Pulmonary artery endothelial cell (primary cell): ENCODE measurements at places on chromosomes 1 and 21. TPM values are rescaled to one million over a fixed set of nuclear protein-coding genes. Genes with fewer than 3 reads are reported as not detected.

GRCh38 chr21:39386194-39386593 is 37.3 kb upstream of the HMGN1 start:
- no peak for DNase-seq

DNA sequence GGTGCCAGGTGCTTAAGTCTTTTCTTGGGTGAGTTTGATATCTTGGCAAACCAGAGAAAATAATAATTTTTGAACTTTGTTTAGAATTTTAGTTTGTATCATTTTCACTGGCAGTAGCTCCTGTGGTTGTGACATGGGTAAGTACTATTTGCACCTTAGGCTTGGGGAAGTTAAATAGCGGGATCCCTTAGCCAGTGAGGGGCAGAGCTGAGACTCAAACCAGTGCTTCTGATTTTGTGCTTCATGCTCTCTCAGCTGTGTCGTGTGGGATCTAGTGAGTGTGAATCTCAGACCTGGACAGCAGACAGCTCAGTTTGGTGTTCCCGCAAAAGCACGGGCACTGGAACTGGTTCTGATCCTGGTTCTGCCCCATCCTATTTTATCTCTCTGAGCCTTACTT is 9.6 kb downstream of the PRCC start:
- no peak for DNase-seq

The TRIM46 gene
- total RNA-seq: 4.1 and 4.9 TPM in 2 replicates

GRCh38 chr1:34671887-34672286 is 83.0 kb upstream of the GJB5 start:
- DNase-seq: no peak

- no peak for DNase-seq
Measured at GRCh38 chr1:147738739-147739476, 21.5 kb downstream of the GJA5 start.

The KRTAP12-2 gene
- total RNA-seq: not detected in 2 replicates

GRCh38 chr1:180816132-180816531 is 96.6 kb upstream of the KIAA1614 start:
- no peak for DNase-seq

DNA sequence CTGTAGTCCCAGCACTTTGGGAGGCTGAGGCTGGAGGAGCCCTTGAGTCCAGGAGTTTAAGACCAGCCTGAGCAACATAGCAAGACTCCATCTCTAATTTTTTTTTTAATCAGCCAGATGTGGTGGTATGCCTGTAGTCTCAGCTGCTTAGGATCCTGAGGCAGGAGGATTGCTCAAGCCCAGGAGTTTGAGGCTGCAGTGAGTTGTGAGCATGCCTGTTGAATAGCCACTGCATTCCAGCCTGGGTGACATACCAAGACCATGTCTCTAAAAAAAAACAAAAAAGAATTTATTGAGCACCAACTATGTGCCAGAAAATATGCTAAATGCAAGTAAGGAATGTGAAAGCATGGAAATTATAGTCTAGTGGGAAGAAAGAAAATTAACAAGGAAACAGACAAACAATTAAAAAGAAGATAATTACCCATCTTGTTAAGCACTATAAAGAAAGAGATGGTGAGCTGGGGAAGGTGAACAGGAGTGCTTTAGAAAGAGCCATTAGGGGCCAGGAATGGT is 104.0 kb upstream of the ZNF678 start:
- DNase-seq: no peak

DNA sequence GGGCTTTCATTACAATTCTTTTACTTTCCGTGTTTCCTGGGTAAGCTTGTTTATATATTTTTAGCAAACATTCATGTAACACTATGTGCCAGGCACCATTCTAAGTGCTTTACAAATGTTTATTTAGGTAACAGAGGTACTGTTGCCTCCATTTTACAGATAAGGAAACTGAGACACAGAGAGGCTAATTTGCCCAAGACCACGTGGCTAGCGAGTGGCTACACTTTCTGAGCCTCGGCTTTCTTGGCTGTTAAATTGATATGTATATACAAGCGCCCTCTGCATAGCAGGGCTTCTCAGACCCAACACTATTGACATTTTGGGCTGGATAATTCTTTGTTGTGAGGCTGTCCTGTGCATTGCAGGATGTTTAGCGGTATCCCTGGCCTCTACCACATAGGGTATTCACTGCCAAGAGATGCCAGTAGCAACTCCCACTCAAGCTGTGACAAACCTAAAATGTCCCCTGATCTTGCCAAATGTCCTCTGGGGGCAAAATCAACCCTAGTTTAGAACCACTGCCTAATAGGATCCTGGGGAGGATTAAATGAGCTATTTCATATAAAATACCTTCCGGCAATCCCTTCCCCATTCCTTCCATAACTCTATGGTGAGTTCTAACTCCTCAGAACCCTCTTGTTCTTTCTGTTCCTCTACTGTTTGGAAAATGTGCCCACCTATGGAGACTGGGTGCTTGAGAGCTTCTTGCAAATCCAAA is 17.2 kb upstream of the ID3 start:
- no peak for DNase-seq

The NTNG1 gene
- 0.20 and 0.78 TPM in 2 replicates for total RNA-seq

DNA sequence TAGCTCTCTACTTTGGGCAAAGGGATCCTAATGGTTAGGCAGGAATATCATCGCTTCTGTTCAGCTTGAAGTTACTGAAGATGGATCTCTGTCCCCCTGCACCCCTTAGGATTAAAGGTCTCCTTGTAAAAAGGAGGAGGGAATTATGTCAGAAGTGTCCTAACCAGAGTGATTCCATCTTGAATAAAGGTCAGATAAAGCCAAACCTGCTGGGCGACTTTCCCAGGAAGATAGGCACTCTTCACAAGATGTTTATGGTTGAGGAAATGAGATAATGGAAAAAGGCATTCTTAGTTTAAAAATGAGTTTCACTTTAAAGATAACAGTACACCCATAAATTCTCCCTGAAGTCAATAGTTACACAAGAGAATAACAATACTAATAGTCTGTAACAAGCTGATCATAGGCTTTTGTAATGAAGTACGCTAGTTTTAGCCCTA is 1.7 kb upstream of the NENF start:
- DNase-seq: no peak

- DNase-seq: no peak
Measured at GRCh38 chr1:90826834-90827233, 109.7 kb upstream of the BARHL2 start.

The LCE3D gene
- not detected in 2 replicates for total RNA-seq

GRCh38 chr21:46662765-46663500 is 27.5 kb downstream of the PRMT2 start:
- no peak for DNase-seq

GRCh38 chr21:27715131-27715530 is 748.2 kb upstream of the ADAMTS5 start:
- no peak for DNase-seq

The ZSWIM5 gene
- 0.46 and 0.95 TPM in 2 replicates for total RNA-seq
